ENCODE measurements at places on chromosomes 4 and X.

DNA sequence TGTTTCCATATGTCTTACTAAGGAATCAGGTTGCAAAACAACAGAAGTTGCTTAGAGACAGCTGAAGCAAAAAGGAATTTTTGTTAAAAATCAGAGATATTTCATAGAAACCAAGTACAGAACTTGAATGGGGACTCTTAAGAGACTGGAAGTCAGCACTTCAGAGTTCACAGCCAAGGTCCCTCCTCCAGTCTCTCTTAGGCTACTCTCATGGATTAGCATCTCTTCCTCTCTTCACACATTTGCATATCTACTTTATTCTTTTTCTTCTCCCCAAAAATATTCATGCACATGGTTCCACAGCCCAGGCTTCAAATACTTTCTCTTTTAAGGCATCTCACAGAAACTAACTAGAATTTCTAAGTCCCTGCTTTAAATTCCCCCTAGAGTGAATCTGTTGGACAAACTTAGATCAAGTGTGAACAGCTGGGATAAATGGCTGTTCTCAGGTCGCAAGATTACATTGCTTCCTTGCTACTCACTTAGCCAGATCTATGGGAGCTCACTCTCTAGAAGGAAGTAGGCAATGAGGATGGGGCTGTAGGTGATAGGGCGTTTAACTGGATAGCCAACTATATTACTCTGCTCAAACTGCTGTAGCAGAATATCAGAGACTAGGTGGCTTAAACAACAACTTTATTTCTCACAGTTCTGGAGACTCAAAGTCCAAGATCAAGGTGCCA lies 73.7 kb upstream of the GALNT7 start:
- no peak for DNase-seq

- DNase-seq, result no peak
Measured at GRCh38 chrX:40550066-40550465, 30.7 kb upstream of the ATP6AP2 start.

DNA sequence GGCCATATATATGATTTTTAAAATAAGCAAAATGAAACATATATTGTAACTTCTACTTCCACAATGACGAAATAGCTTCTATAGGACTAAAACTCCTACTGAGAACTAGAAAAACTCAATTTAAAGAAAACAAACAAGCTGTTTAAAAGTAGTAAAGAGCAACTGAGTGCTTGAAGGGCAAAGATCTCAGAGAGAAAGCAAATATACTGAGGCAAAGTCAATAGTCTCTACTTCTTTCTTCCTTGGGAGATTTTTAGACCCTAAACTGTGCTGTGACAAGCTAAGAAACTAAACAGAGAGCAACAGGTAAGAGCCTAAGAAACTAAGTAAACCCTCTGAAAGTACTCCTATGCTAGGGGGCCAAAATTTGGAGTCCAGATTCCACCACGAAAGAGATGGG lies 8.6 kb downstream of the RCHY1 start:
- no peak for DNase-seq

DNA sequence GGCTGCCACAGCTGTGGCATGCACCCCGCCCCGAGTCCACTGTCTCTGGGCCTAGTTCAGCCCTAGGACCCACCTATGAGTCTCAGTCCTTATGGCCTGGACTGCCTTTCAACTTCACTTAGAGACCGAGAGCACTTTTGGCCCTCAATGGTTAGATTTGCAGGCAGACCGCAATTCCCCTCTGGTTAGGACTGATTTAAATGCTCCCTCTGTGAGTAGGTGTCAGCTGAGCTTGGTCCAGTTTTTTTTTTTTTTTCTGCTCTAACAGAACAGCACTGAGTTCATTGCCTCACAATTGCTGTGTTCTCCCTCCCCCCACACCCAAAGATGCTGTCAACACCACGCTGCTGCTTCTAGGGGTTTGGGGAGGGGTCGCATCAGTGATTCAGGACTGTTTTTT lies 143.2 kb downstream of the BMP15 start:
- no peak for DNase-seq

DNA sequence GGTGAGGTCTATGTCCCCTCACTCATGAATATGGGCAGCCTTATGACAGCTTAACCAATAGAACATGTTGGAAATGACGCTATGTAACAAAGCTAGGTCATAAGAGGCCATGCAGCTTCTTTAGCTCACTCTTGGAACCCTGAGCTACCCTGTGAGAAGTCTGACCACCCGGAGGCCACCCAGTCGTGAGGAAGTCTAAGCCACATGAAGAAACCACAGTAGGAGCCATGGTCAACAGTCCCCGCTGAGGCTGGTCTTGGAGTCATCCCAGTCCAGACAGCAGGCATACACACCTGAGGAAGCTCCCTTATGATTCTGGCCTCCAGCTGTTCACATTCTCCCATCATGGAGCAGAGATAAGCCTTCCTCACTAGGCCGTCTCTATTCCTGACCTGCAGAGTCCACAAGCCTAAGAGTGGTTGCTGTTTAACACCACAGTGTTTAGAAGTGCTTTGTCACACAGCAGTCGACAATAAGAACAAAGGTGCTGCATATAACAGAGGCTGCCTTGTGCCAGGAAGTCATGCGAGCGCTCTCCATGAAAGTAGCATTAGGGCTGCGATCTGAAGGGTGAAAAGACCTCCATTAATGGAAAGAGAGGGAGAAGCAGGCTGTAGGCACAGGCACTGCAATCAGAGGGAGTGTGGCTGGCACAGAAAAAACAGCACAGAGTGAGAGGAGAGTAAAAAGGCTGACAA lies 38.2 kb downstream of the TSPAN5 start:
- DNase-seq, result no peak

- no peak for DNase-seq
Measured at GRCh38 chrX:152632445-152633097, 5.1 kb upstream of the GABRQ start.

GRCh38 chrX:155767051-155767875 lies 113.9 kb upstream of the VAMP7 start:
- DNase-seq, result no peak

- DNase-seq, result no peak
Measured at GRCh38 chr4:73917081-73917501, 47.9 kb downstream of the CXCL1 start.

- no peak for DNase-seq
Measured at GRCh38 chr4:70954032-70954431, 39.4 kb upstream of the DCK start.

- no peak for DNase-seq
Measured at GRCh38 chrX:46477435-46477834, 67.8 kb downstream of the ZNF674 start.

DNA sequence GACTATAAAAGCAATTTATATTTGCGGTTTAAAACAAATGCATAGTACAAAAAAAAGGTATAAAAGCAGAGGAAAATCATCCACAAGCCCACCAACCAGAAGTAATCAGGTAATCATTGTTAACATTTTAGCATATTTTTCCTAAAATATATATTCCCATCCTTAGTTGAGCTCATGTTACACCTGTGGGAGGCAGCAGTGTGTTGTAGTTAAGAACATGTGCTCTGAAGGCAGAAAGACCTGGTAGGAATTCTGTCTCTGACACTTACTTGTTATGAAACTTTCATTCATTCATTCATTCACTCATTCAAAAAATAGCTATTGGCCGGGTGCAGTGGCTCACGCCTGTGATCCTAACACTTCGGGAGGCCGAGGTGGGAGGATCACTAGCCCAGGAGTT lies 15.4 kb upstream of the CDKL5 start:
- DNase-seq, result no peak

DNA sequence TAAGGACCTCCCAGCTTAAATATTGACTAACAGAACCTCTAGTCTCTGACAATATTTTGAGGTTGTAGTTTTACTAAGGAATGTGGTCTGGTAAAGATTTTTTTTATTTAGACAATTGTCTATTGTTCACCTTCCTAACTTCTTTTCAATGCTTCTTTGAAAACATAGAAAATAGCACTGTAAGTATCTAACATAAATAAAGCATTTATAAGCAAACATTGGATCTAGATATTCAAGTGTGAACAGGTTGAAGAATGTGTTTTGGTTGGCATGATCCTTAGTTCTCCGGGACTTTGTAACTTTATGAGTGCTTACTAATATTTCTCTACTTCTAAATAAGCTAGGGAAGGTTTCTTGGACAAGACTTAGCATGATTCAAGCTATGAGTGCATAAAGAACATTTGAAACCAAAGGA lies 285.4 kb upstream of the ARSJ start:
- no peak for DNase-seq

DNA sequence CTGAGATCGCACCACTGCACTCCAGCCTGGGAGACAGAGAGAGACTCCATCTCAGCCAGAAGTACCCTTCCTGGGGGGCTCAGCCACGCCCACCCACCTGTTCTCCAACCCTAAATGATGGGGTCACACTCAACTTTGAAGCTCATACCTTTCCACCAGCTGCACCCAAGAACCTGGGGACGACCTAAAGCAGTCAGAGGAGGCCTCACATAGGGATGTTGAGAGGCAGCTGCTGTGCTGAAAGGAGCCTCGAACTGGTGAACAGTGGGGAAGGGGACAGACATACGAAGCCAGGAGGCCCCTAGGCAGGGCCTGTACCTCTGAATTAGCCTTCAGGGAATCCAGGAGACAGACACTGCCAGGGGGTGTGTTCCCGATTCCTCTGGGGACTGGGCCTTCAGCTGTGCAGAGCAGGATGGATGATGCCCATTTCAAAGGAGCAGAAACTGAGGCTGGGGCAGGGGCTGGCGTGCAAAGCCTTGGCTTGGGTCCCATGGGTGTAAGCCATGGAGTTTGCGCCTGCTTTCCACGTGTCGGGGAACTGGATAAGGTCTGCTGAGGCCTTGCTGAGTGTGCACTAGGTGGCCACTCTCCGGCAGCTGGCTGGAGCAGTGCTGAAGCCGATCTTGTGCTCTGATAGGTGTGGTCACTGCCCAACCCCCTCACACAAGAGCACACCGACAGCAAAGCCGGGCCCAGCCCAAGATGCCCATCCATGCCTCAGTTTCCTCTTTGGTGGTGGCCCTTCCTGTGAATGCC lies 130.8 kb downstream of the CPZ start:
- DNase-seq, result no peak

DNA sequence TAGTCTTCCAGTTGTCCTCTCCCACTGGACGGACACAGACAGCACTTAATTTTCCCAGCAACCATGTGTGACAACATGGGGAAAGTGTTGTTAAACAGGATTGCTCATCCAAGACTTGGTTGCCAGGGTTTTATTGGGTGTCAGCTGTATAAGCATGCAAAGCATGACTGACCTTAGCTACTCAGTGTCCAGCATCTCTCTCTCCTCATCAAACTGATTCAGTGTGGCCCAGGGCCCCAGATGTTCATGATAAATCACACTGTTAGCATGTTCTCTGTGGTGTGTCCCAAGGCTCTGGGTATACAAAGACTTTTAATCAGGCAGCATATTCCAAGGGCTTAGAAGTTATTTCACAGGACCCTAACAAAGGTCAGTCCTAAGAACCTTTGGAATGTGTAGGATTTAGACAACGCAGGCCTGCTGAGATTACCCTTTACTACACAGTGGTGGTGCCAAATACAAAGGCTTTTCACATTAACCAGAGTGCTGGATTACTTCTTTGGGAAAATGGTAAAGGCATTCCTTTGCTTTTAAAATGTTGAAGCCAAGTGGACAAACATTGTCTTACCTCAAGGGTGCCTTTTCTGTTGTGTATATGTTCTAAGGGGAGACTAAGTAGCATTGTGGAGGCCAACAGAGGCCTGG lies 213.3 kb downstream of the GLUD2 start:
- DNase-seq, result no peak

DNA sequence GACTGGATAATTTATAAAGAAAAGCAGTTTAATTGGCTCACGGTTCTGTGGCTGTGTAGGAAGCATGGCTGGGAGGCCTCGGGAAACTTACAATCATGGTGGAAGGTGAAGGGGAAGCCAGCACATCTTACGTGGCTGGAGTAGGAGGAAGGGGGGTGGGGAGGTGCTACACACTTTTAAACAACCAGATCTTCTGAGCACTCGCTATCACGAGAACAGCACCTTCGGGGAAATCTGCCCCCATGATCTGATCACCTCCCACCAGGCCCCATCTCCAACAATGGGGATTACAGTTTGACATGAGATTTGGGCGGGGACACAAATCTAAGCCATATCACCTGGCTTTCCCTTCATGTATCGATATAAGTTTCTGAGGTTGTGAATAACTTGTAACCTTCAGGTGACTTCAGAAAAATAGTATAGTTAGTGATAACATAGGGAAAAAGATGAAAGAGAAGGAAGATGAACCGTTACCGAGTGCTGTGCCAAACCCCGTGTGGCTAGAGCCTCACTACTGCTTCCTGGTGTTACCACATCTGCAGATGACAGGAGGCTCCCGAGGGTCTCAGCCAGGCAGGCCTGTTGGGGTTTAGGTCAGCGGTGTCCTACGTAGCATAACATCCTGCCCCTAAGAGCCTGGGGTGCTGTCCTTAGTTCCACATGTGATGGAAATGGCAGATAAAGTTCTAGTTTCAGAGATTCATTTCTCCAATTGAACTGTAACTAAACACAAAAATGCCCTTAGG lies 103.5 kb downstream of the TNIP2 start:
- DNase-seq, result no peak

DNA sequence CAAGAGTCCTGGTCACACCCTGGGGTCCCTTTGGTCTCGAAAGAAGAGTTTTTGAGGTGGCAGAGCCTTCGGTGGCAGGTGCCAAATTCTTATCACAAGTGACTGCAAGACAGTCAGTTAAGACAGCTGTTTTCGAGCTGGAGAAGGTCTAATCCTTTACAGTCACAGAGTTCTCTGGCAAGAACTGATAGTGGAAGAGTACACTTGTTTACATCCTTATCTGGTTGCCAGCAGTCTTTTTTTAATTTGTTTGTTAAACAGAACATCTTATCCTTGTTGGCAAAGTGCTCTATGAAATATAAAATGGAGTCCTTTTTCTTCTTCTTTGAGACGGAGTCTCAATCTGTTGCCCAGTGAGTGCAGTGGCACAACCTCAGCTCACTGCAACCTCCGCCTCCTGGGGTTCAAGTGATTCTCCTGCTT lies 50.4 kb upstream of the ELOVL6 start:
- DNase-seq, result no peak

DNA sequence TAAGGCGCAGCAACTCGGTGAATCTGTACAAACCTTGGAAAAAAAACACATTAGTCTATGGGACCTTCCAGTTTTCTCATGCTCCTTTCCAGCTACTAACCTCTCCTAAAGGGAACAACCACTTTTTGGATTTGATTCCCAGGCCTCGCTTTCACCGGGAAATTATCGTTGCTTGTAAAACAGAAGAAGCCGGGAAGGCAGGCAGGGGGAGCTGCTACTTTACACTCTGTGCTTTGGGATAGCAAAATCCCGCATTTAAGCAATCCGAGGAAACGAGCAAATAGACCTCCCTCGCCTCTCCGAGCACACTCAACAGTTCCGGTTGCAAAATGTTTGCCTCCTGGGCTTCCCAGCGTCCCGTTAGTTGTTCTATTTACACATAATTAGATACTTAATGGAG lies 1.2 kb downstream of the CD38 start:
- DNase-seq, result no peak
